ENCODE measurements at places on chromosomes 11 and 22. TPM values are rescaled to one million over a fixed set of nuclear protein-coding genes. Genes with fewer than 3 reads are reported as not detected.

Gene LARGE2
- polyA plus RNA-seq, result 4.7 TPM

Gene NRXN2
- 46.8 TPM for polyA plus RNA-seq

Gene MYOD1
- polyA plus RNA-seq, result 0.69 TPM

Gene TRMU
- 24.8 TPM for polyA plus RNA-seq

Gene TPBGL
- 10.0 TPM for polyA plus RNA-seq

Gene DNAJB7
- 3.8 TPM for polyA plus RNA-seq

Gene FOSL1
- polyA plus RNA-seq, result 1.7 TPM

Gene CYP2D6
- polyA plus RNA-seq, result 0.54 TPM
